ENCODE measurements at places on chromosomes 2 and 18. TPM values are rescaled to one million over a fixed set of nuclear protein-coding genes. Genes with fewer than 3 reads are reported as not detected.
A peak's percentile ranks its signal among the peaks of the same experiment; 100 is the strongest.

Gene CHN1
- total RNA-seq = 3.0 TPM

Gene CD207
- total RNA-seq = not detected

GRCh38 chr2:62874881-62875383 is 169.4 kb downstream of the EHBP1 start:
- no peaks in the 10 kb centered on the region for H3K4me1 ChIP-seq
- no peaks in the 10 kb centered on the region for H3K27me3 ChIP-seq
- DNase-seq = no peak
- no peak overlapping the region for H3K27ac ChIP-seq
- H3K36me3 ChIP-seq = no peaks in the 10 kb centered on the region
- no peak overlapping the region for H3K4me3 ChIP-seq

DNA sequence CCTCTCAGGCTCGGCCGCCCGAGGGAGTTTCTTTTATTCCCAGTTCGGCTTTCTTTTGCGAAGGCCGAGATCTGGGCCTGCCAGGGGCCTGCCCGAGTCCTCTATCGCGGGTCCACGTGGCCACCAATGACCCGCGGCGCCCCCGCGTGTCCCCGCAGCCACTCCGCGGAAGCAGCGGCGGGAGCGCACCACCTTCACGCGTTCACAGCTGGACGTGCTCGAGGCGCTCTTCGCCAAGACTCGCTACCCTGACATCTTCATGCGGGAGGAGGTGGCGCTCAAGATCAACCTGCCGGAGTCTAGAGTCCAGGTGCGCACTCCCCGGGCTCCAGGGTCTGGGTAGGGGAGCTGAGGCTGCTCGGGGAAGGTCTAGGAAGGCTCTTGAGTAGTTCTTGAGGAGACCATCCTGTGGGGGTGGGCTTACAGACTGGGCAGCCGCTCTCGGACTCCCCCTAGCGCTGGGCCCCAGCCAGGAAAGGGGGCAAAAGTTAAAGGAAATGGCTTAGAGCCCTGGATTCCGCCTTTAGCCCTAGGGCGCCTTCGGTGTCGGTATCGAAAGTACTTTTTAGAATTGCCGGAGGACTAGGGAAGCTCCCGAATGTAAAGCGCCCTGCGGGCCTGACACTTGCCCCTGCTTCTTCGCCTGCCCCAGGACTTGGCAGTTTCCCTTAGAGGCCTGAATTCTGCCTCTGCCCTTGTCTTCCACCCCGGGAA is 3.4 kb downstream of the OTX1 start:
- peaks cover 67% of the 10 kb centered on the region for H3K4me1 ChIP-seq
- H3K27me3 ChIP-seq = peaks cover 100% of the 10 kb centered on the region
- no peaks in the 10 kb centered on the region for H3K36me3 ChIP-seq
- H3K4me3 ChIP-seq = peak overlapping the region; percentile 45
- DNase-seq = peak; percentile 37

DNA sequence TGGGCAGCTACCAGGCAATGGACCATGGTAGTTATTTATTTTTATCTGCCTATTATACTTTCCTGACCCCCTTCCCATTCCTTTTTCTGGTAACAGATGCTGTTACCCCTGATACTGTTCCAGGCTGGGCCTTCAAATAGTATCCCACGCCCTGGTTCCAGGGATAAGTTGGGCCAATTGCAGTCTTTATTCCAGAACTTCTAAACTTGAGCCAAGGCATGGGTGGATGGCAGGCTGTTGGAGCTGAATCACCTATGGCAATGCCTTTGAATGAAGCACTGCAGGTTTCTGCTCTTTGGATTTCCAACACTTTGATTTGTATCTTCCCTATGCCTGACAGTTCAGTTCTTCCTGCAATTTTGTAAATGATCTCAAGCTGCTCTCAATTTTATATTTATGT is 99.2 kb upstream of the LHCGR start:
- no peak for DNase-seq
- H3K4me3 ChIP-seq = no peak overlapping the region
- no peaks in the 10 kb centered on the region for H3K4me1 ChIP-seq
- peaks cover 2% of the 10 kb centered on the region for H3K27me3 ChIP-seq

GRCh38 chr18:78636260-78636659 is 343.4 kb upstream of the SALL3 start:
- H3K4me3 ChIP-seq = no peak overlapping the region
- no peaks in the 10 kb centered on the region for H3K36me3 ChIP-seq
- H3K4me1 ChIP-seq = no peaks in the 10 kb centered on the region
- H3K27ac ChIP-seq = no peak overlapping the region

GRCh38 chr18:36771245-36771644 is 57.6 kb downstream of the TPGS2 start:
- DNase-seq = no peak
- H3K4me3 ChIP-seq = no peak overlapping the region
- no peaks in the 10 kb centered on the region for H3K27me3 ChIP-seq
- H3K36me3 ChIP-seq = no peaks in the 10 kb centered on the region
- no peaks in the 10 kb centered on the region for H3K4me1 ChIP-seq
- no peak overlapping the region for H3K27ac ChIP-seq

DNA sequence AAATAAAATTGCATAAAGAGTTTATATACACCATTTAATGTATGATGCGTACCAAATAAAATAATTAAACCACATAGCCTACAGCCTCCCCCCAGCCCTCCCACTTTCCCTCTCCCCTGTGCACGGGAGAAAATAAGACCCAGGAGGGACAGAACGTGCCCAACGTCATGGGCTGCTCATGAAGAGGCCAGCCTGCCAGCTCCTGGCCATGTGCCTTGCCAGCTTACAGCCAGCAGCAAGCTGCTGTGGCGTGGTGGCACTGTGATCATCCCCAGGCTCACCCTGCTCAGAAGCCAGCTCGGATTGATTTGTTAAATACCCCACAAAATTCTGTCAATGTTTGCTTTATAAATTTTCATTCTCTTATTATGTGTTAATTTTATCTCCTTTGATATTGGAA is 7.6 kb downstream of the GPR148 start:
- H3K36me3 ChIP-seq = no peaks in the 10 kb centered on the region
- H3K27me3 ChIP-seq = no peaks in the 10 kb centered on the region
- H3K27ac ChIP-seq = no peak overlapping the region
- no peak overlapping the region for H3K4me3 ChIP-seq
- H3K4me1 ChIP-seq = no peaks in the 10 kb centered on the region
- no peak for DNase-seq

- H3K4me3 ChIP-seq = no peak overlapping the region
- no peaks in the 10 kb centered on the region for H3K27me3 ChIP-seq
- no peak for DNase-seq
- peaks cover 8% of the 10 kb centered on the region for H3K36me3 ChIP-seq
- H3K4me1 ChIP-seq = no peaks in the 10 kb centered on the region
These were observed 122.6 kb downstream of the GBX2 start for GRCh38 chr2:236045251-236046235.

- no peak overlapping the region for H3K4me3 ChIP-seq
- no peaks in the 10 kb centered on the region for H3K27me3 ChIP-seq
- no peak for DNase-seq
- no peaks in the 10 kb centered on the region for H3K4me1 ChIP-seq
These were observed 129.3 kb upstream of the UNC80 start for GRCh38 chr2:209642146-209642820.

DNA sequence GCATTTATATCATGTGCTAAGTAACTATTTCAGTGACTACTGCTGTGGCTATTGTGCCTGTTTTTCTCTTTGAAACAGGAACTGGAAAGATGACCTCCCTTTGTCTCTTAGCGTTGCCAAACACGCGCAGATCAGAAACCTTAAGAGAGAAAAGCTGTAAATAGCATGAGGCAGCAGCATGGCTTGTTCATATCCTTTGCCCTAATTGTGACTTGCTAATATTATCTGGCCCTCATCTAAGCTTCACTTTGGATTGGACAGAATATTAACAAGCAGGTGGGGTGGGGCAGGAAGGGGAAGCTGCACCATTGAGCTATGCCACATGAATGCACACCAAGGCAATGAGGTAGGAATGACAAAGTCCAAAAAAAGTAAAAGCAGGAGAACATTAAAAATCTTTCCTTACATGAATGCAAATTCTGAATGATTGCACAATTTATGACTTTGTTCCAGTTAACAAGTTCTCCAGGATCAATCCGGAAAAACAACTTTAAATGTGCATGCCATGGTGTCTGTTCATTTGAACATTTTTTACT is 128.4 kb downstream of the IRS1 start:
- no peak for DNase-seq
- no peaks in the 10 kb centered on the region for H3K4me1 ChIP-seq
- H3K27ac ChIP-seq = no peak overlapping the region
- no peak overlapping the region for H3K4me3 ChIP-seq
- no peaks in the 10 kb centered on the region for H3K36me3 ChIP-seq
- H3K27me3 ChIP-seq = no peaks in the 10 kb centered on the region

DNA sequence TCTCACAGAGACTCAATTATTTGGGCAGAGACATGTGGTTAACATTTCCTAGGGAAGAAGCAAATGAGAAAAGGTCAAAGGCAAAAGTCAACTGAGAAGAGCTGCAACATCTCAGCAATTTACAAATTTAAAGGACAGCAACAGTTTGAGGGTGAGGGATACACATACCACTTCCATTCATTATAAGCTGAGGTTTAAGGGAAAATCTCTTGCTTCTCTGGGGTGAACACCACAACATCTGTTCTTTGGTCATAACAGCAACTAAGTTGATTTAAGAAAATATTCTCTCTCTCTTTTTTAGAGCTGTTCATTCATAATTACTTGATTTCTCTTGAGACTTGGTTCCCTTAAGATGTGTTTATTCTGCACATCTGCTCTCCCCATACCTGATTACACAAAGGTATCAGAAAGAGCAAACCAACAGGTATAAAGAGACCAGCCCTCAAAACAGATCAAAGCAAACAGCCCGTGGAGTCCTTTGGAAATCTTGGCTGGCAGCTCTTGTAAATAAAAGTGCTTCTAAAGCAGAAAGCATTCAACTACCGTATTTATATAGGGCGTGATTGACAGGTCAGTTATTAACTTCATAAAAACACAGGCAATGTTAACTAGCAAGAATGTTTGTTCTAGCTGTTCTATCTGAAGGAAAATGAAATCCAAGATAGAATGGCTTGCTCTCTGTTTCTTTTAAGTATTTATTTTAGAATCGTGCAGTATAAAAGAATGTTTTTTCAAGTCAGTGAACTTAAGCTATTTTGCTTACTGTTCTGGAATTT is 132.8 kb downstream of the THADA start:
- peaks cover 69% of the 10 kb centered on the region for H3K4me1 ChIP-seq
- H3K4me3 ChIP-seq = no peak overlapping the region
- H3K27me3 ChIP-seq = no peaks in the 10 kb centered on the region
- peak overlapping the region; percentile 65 for H3K27ac ChIP-seq
- no peaks in the 10 kb centered on the region for H3K36me3 ChIP-seq

DNA sequence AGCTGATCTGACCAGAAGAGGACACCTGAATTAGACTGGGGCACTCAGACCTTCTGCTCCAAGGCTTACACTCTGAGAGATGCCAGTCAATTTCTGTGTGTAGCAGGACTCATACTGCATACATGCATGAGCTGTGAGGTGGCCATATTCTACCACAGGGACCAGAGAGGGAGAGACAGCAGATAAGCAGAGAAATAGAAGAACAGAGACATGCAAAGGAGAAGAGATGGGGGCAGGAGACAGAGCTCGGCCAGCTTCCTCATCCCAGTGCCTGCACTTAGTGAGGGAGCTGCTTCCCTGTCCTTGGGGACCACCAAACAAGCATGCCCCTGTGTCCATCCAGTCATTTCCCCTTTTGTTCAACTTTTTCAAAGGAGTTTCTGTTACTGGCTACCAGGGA is 73.9 kb upstream of the ALK start:
- H3K36me3 ChIP-seq = no peaks in the 10 kb centered on the region
- no peak for DNase-seq
- no peaks in the 10 kb centered on the region for H3K27me3 ChIP-seq

DNA sequence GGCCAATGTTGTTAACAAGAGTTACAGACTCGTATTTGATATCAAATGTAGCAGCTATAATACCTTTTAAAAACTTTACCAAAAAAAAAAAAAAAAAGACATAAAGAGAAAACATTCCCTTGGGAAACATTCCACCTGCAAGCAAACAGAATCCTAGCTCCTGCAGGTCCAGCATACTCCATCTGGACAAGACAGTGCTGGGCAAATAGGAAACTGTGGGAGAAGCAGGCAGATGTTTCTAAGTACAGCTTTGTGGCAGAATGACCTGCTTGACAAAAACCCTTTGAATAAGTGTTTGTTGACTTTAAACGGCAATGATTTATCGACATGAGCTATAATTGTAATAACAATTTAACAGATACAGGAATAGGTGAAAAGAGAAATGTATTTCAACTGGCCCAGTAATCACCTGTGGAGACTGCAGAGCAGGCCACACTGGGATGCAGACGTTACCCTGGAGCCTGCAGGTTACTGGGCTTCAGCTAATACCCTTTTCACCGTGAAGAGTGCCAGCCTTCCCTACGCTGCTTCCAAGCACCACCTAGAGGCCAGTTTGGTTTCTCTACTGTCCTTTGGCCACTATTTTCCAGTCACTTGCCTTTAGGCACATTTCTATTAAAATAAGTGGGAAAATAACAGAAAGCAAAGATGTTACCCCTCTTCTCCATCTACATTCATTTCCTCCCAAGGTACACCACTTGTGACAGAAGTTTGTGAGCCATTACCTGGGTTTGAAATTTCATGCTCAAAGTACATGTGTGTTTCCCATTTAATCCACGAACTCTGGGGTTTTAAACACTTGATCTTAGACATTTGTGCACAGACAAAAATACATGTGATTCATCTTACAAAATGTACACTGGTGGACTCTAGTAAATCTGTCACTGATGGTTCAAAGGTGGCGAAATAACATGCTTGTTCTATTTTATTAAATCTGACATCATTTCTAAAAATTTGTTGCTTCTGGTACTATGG is 96.9 kb upstream of the ZNF397 start:
- no peak overlapping the region for H3K4me3 ChIP-seq
- DNase-seq = peak; percentile 53
- peak overlapping the region; percentile 24 for H3K27ac ChIP-seq
- no peaks in the 10 kb centered on the region for H3K4me1 ChIP-seq

DNA sequence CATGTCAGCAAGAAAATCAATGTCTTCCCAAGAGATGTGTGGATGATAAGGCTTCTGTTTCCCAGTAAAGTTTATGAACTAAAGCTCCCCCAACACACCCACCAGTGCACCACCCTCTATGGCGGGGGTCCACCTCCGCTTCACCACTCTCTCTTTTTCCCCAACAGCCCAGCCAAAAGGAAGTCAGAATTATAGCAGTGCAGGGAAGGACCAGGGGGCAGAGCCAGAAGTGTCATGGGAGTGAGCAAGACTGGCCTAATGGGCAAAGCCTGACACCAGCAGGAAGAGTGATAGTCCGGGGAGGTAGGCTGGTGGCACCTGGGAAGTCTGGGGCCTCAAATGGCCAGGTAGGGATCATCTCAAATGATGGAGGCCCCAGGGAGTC is 167.7 kb downstream of the ZFP36L2 start:
- DNase-seq = no peak
- H3K4me3 ChIP-seq = no peak overlapping the region
- H3K4me1 ChIP-seq = no peaks in the 10 kb centered on the region
- no peaks in the 10 kb centered on the region for H3K27me3 ChIP-seq

DNA sequence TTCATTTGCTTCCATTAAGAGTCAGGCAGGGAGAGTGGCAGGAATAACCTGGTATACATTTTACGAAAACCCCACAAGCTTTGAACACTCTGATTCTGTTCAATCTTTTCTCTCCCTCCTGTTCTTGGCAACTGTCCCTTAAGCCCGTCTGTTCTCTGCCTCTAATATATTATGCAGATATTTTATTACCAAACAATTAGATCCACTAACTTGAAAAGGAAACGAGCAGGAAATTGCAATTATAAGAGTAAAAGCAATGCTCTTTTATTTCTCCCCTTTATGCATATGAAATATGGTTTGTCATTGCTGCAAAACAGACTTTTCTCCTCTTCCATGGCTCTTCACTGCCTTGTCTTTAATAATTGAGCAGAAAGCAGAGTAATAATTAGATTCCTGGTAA is 149.1 kb upstream of the CELF4 start:
- H3K36me3 ChIP-seq = no peaks in the 10 kb centered on the region
- no peak overlapping the region for H3K27ac ChIP-seq
- DNase-seq = no peak
- H3K4me3 ChIP-seq = no peak overlapping the region
- no peaks in the 10 kb centered on the region for H3K27me3 ChIP-seq
- no peaks in the 10 kb centered on the region for H3K4me1 ChIP-seq
